Frontal cortex (tissue), 4 donors: ENCODE measurements at places on chromosomes 3 and 15.

DNA sequence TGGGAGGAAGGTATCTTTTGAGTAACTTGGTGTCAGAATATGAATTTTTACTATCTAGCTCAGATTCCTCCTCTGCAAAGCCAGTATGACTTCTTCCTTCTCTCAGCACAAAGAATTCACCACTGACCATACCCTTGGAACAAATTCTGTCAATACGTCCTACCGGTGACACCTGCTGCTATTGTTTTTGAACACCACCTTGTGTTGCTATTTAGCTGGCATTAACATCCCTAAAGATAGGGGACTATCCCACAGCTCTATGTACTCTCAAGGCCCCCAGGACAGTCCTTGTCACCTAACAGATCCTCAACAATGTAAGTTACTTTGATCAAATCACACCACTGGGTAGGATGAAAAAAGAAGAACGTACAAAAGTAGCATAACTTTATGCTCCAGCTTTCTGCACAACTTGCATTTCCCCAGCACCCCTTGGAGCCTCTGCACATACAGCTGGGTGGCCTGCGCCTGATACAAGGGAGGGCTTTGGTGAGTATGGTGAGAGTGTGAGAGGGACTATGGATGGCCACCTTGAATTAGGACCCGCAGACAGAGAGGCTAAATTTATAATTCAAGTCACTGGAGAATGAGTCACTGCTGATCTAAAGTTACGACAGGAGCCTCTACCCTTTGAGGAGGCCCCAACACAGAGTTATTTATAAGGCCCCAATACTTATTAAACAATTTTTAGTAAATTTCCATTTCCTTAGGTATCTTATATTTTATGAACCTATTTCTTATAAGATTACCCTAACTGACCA lies 2.3 kb upstream of the COLQ start:
- DNase-seq: no peak

- no peak for DNase-seq
Measured at GRCh38 chr3:152254041-152254440, 14.7 kb upstream of the MBNL1 start.

DNA sequence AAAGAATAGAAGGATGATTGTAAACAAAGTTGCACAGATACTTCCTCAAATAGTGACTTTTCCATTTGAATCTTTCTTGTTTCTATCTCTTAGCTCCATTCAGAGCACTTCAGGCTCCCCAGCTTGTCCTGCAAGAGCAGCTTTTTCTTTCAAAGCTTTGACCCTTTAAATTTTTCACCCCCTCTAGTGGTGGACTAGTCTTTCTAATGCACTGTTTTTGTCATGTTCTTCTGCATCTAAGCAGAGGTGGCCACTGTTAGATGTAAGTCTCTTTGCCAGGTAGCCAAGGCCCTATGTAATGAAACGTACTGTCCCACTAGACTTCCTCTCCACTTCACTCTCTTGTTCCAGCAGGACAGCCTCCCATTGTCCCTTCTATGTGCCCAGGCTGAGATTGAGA lies 74.0 kb upstream of the MANF start:
- no peak for DNase-seq

- DNase-seq: no peak
Measured at GRCh38 chr15:70322051-70322668, 224.4 kb upstream of the TLE3 start.

DNA sequence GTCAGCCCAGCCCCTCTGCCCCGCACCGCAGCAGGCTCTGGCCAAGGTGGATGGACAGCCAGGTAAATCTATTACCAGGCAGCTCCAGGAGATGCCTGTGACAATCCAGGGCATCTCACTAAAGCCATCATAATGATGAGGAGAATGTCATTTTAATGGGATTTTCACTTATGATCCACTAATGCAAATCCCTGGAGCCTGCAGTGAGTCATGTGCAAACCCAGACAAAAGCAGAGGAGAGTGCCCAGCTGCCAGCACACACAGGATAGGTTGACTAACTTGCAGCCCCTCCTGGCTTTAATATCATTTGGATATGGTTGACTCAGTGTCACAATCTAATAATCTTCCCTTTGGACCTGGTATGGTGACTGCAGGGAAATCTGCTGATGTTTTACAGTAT lies 206.9 kb upstream of the TRIM42 start:
- no peak for DNase-seq

DNA sequence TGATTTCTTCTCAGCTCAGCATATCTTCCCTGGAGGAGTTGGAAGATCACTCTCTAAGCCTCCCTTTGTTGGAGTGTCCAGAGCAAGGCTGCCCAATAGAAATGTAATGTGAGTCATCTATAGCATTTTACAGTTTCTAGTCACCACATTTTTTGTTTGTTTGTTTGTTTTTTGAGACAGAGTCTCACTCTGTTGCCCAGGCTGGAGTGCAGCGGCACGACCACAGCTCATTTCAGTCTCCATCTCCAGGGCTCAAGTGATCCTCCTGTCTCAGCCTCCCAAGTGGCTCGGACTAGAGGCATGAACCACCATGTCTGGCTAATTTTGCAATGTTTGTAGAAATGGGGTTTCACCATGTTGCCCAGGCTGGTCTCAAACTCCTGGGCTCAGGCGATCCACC lies 21.3 kb downstream of the KLHL6 start:
- no peak for DNase-seq

GRCh38 chr15:56468401-56468800 lies 3.5 kb upstream of the MNS1 start:
- DNase-seq: no peak

DNA sequence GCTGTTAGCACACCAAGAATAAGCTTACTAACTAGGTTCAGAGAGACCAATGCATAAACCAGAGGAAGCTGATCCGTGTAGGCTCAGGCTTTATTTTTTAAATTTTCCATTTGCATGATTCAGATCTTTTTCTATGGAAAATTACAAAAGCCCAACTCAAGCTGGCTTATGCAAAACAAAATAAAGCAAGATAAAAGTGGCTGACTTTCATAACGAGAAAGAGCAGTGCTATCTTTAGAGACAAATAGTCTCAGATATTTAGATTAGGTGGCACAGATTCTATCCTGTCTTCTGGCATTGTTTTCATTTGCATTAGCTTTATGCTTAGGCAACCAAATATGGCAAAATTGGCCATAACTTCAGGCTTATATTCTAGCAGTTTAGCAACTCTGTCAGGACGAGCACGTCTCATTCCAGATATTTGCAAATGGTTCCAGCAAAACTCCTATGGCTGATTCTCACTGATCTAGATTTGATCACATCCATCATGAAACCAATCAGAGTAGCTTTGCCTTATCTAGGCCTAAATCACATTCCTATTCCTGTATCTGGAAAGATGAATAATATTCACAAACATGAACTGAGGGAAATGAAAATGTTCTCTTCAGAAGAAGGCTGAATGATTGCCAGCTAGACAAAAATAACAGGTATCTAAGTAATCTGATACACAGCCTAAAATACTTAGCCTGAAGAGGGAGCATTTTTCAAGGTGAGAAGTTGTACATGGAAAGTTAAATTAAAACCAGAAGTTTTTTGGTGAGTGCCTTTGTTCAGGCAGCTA lies 216.4 kb upstream of the DPPA4 start:
- DNase-seq: no peak

DNA sequence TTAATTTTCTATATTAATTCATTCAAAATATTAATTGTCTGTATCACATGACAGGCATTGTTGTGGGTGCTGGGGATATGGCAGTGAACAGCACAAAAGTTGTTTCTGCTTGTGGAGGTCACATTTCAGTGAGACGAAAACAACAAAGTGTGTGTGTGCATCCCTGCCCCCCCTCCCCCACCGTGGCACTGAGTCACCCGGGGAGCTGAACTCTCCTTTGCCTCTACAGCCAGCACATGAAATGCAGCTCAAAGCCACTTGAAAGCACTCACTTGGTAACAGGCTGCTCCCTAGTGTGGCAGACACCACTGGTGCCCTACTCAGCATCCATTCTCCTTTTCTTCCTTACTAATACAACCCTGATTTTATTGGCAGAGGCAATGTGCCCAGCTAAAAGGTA lies 16.9 kb upstream of the SCAMP5 start:
- no peak for DNase-seq

DNA sequence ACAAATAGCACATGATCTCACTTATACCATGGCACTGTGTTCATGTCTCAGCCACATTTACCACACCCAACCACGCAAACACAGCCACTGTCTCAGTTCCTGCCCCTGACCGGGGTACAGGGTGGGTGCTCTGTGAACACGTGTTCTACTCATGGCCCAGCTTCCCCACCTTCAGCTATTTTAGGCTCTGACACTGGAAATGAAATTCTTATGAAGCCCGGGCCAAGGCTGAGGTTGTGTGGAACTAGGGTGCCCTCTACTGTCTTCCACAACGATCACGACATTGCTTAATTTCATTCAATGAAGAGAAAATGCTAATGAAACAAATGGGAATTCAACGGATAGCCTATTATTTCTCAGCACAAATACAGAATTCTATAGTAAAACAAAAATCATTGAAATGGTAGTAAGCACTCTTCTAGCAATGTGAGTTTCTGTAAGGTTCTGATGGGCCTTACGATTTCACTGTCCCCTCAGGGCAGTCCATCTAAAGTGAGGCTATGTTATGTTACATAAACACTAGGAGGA lies 2.1 kb upstream of the GABRA5 start:
- DNase-seq: peak; percentile 51

- no peak for DNase-seq
Measured at GRCh38 chr3:194865615-194866014, 179.9 kb downstream of the FAM43A start.

DNA sequence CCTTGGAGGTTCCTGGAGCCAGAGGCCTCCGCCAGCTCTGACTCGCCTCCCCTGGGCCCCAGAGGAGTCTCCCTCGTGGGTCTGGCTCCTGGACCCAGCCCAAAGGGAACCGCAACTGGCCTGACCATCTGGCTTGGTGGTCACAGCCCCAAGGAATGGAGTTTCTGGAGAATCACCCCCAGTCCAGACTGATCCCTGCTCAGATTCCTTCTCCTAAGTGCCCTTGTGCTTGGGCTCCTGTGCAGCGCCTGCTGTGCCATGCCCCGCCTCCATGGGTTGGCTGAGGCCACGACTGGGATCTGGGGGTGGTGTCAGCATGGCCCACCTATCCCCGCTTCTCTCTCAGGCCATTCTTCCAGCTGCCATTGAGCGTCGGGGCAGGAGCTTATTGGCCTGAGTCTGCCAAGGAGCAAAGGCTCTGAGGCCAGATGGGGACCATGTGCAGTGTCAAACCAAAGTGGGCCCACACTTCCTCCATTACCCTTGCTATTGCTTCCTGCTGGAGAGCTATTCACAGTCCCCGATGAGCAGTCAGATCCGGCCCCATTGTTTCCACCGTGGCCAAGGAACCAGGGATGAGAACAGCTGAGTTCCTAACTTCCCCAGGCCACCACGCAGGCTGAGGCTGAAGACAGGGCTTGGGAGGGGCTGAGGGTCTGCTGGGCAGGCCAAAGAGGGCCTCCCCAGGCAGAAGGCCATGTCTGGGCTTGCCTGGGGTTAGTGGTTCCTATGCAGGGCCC lies 19.0 kb downstream of the CSPG4 start:
- DNase-seq: no peak

- no peak for DNase-seq
Measured at GRCh38 chr3:168495270-168495669, 399.5 kb upstream of the GOLIM4 start.

GRCh38 chr15:95680728-95681127 lies 649.8 kb upstream of the NR2F2 start:
- DNase-seq: no peak

DNA sequence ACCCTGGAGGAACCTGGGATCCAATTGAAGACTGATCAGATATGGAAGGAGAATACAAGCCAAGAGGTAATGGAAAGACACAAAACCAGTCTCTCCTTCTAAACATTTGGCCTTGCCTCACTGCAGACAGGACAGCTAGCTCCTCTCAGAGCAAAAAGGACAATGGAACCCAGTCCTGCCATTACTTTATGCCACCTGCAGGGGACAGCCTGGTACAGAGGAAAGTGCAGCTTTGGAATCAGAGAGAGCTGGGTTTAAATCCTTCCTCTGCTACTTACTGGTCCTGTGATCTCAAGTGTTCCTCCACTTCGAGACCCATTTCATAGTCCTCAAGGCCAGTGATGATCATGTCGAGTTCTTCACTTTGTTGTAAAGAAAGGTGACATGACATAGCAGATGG lies 159.4 kb upstream of the SMAD3 start:
- no peak for DNase-seq

GRCh38 chr15:96466389-96466947 lies 136.0 kb downstream of the NR2F2 start:
- DNase-seq: no peak

DNA sequence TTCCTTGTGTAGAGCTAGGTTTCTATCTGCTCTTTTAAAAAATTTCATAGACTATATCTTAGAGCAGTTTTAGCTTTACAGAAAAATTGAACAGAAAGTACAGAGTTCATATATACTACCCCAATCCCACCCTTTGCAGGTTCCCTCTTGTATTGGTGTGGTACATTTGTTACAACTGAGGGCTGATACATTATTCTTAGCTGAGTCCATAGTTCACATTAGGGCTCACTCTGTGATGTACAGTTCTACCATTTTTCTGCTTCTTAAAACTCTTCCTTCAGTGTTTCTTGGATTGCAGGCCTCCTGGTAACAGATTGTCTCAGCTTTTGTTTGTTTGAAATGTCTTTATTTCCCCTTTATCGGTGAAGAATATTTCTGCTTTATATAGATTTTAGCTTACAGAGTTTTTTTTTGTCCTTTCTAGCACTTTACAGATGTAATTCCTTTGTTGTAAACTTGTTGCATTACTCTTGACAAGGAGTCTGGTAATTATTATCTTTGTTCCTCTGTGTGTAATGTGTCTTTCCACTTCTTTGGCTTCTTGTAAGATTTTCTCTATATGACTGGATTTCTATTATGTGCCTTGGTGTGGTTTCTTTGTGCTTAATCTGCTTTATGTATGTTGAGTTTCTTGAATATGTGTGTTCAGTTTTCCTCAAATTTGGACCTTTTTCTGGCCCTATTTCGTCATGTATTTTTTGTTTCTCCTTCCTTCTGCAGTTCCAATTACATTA lies 25.3 kb downstream of the MEF2A start:
- no peak for DNase-seq

DNA sequence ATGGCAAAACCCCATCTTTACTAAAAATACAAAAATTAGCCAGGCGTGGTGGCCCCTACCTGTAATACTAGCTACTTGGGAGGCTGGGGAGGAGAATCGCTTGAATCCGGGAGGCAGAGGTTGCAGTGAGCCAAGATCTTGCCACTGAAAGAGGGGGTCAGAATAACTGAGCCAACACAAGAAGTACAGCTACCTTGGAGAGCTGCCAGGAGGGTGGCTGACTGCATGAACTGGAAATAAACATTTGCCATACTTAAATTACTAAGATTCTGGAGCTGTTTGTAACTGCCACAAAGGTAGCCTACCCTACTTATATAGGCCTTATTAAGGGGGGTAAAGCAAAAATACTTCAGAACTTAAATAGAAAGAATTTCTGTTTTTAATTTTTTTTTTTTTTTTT lies 15.4 kb upstream of the PIK3CB start:
- DNase-seq: no peak

GRCh38 chr3:24145981-24146822 lies 201.1 kb downstream of the NR1D2 start:
- DNase-seq: no peak

DNA sequence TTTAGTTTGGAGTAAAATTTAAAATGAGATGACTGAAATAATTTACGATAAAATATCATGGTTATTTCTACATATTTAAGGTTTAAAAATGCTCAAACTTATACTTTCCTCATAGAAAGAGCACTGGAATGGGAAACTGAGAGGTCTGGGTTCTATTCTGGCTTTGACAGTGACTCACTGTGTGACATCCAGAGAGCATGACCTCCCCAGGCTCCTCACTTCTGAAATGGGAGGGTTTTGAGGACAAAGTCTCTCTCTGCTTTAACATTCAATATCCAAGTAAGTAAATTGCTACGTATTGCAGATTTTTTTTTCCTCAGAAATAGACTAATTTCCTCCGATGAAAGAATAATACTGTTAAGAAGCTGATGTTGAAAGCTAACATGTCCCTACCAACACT lies 234.7 kb downstream of the TIGIT start:
- DNase-seq: no peak
